ENCODE measurements at places on chromosomes 3 and 15. TPM values are rescaled to one million over a fixed set of nuclear protein-coding genes. Genes with fewer than 3 reads are reported as not detected.

- no peak for DNase-seq
Measured at GRCh38 chr15:95624616-95625361, 705.7 kb upstream of the NR2F2 start.

DNA sequence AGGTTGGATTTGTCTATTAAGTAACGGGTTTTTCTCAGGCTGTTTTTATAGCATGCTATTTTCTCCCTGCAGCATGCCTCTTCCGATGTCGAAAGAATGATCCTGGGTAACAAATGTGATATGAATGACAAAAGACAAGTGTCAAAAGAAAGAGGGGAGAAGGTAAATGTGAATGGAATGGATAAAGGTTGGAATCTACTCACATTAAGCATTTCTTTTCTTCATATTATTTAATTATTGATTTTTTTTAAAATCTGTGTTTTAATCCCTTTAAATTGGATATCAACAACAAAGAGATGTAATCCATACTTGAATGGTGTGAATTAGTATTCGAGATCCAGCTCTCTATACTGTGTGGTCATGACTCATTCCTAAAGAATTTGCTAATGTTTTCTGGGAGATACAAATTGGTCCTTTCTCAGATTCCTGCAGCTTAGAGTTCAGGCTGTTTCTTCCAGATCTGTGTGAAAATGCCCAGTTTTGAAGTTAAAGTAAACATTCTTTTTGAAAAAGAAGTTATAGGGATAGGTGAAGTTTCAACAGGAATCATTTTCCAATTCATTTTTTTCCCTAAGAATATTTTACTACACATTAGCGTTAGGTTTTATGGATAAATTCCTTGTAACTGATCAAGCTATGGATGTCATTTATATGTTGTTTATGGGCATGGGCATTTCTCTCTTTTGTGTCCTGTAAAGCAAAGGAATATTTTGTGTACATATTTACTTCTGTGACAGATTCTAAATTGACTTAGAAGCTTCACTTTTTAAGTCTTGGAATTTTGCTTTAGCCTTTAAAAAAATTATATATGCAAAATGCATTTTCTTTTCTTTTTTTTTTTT is 20.8 kb upstream of the APH1B start:
- peak; percentile 91 for DNase-seq

GRCh38 chr3:39937315-39937714 is 127.9 kb downstream of the MYRIP start:
- no peak for DNase-seq

DNA sequence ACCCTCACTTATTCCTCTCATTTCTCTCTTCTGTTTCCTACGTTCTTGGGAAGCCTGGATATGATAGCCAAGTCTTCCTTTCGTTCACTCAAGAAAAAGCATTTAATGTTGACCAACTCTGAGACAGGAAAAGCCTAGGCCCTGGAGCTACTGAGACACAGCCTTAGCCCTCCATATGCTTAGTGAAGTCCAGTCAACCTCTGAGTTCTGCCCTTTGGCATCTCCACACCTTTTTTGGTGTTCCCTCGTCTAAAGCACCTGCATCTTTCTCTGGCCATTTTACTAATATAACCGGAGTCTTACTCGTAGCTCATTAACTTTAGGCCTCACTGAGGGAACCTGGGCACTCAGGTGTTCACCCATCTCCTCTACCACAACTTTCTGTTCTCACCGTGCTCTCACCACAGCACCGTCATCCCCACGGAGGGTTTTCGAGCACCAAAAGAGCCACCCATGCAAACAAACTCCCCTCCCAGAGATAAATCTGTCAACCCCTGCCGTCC is 632 bp downstream of the MTHFS start:
- DNase-seq: no peak

GRCh38 chr15:35665896-35666536 is 120.1 kb upstream of the DPH6 start:
- no peak for DNase-seq

DNA sequence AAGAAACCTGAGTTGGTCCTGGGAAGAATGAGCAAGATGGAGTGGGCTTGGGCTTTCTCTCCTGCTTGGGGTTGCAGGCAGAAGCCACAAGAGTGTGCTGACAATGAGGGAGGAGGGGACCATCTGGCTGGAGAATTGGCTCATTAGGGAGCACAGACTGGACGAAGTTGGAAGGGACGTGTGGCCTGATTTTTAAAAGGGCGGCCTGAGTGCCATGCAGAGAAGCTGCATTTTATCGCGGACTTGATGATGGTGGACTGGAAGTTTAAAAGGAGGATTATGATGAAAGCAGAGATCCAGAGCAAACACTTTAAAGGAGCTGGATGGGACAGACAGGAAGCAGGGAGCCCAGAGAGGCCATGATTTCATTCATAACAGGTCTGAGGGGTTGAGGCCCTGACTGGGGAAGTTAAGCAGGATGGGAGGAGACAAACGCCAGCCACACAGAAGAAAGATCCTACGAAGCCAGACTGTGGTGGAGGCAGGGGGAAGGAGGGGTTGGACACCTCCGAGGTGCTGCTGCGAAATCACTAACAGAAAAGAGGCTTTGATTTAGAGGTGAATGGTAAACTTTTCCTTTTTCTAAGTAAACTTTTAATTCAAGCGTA is 23.6 kb downstream of the TLNRD1 start:
- DNase-seq: no peak

DNA sequence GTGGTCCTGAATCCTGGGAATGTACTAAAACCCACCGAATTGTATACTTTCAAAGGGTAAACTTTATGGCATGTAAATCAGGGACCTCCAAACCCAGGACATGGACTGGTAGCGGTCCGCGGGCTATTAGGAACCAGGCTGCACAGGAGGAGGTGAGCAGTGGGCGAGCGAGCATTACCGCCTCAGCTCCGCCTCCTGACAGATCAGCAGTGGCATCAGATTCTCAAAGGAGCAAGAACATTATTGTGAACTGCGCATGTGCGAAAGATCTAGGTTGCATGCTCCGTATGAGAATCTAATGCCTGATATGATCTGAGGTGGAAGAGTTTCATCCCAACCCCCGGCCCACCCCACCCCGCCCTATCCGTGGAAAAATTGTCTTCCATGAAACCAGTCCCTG is 22.2 kb downstream of the HEG1 start:
- DNase-seq: no peak

DNA sequence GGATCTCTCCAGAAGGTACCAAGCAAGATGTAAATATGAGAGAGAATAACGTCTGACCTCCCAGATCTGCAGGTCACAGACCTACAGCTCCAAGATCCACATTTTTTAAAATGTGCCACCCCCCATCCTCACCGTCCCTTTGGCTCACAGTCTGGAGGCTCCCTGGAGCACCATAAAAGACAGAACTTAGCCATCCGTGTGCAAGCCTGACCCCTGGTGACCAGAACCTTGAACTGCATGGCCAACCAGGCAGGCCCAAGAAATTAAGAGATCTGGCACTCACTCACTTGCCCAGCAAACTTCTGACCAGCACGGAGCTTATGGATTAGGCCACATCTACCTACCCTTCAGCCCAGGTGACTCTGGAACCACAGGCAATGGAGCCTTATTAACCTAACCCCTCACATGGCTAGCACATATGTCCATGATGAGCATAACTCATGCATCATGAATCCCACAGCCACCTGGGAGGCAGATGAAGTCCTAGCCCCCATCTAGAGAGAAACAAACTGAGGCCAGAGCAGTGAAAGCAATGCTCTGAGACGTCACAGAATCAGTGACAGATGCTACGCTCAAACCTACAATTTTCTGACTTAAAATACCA is 275.3 kb downstream of the UACA start:
- DNase-seq: peak; percentile 65

DNA sequence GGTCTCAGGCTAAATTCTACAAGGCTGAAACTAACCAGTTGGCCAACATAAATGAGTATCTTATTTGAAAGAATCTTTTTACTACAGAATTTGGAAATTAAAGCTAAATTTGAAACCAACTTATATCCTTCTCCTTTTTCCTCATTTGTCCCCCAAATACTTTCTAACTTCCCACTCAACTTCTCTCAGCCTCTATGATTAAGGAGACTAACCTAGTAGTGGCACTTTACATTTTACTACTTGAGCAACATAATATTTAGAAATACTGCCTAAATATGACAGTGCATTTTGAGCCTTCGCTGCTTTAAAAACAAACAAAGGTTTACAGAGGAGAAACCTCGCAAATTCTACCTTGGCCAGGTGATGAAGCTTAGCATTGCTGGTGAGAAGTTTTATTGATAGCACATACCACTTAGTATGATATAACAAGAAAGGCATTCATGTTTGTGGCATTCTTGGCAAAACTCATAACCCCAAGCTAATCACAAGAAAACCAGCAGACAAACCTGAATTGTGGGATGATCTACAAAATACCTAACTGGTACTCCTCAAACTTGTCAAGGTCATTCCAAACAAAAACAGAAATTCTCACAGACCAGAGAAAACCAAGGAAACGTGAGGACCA is 432.1 kb upstream of the CFAP20DC start:
- DNase-seq: peak; percentile 8

DNA sequence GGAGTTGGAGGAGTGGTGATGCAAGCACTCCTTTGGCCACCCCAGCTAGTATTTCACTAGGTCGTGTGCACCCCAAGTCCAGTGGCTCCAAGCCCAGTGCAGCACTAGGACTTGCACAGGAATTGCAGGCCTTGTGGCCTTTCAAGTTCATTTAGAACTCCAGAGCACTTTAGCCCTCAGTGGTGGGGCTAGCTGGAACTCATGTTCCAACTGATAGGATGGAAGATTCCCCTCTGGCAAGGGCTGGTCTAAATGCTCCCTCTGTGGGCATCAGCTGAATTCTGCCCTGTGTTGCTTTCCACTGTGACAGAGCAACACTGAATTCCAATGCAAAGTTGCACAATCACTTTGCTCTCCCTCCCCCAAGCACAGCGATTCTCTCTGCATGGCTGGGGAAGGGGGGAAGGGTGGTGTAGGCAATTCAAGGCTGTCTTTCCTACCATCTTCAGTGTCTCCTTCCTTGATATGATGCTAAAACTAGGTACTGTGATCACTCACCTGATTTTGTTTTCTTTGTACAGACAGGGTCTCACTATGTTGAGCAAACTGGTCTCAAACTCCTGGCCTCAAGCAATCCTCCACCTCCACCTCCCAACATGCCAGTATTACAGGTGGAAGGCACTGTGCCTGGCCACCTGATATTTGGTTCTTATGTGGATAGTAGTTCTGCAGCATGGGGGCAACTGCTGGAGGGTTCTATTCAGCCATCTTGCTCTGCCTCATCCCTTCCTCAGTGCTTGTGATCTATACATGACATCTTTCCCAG is 10.3 kb downstream of the USF3 start:
- DNase-seq: no peak

DNA sequence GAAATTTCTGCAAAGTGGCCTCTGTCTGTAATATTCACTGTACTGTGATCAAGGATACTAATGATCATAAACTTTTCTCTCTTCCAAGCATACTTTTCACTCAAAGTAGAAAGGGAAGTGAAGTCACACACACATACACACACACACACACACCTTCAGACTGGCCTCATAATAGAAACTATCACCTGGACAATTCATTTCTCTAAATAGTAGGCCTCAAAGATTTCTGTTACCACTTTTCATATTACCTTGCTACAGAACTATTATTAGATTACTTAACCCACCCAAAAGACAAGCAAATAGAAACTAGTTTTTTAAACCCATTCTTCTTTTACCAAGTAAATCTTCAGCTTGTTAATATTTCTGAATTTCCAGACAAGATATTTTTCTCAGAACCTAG is 12.2 kb downstream of the CPB1 start:
- DNase-seq: no peak

- no peak for DNase-seq
Measured at GRCh38 chr15:37109872-37110572, 9.7 kb upstream of the MEIS2 start.

DNA sequence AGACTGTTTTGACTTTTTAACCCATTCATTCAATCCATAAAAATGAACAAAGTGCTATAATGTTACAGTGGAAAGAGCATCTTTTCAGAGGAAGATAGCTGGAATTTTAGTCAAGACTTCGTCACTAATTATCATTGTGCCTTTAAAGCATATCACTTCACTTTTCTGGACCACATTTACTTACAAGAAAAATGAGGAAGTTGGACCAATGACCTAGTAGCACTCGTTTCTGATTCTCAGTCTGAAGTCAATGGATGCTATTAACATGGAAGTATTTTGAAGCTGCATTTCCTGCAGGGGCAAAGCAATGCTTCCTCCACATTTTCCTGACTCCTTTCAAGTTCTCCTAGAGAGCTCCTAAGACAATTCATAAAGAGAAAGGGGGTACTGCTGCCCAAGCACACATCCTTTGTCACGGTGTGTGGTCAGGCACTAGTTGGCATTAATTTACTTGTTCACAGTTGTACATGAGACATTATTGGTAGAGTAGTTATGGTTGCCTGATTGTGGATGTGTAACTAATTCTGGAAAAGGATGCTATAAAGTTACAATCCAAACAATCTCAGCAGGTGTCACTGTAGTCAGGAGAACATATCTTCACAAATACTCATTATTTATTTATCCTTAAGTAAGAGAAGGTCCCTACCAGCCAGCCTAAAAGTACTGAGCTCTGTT is 1049.1 kb downstream of the FHIT start:
- DNase-seq: no peak

DNA sequence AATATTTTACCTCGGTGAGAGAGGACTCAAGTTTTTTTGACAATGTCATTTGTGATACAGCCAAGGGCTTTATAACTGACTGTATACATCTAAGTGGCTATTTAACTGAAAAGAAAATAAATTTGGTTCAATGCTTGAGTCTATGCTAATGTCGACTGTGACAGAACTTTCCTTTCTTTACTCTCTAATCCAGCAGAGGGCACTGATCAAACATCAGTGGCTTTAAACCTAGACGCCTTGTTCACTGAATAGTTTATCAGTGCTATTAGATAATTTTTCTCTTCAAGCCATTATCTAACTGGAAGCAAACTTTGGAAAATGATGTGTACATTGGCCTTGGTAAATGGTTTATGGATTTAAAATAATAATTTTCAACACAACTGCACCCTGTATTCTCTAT is 285.1 kb downstream of the CHL1 start:
- DNase-seq: no peak

MASP1 gene
- total RNA-seq: not detected

SPTSSB gene
- not detected for total RNA-seq

SPSB4 gene
- total RNA-seq: 0.58 TPM

PAQR5 gene
- 13.0 TPM for total RNA-seq

GAP43 gene
- 0.45 TPM for total RNA-seq

PROS1 gene
- 75.9 TPM for total RNA-seq

MAP6D1 gene
- 4.6 TPM for total RNA-seq

PLSCR2 gene
- not detected for total RNA-seq
